Mesothelial cell of epicardium (in vitro differentiated cells): ENCODE measurements at places on chromosomes 1 and 21.

- no peaks in the 10 kb centered on the region for H3K4me1 ChIP-seq
- H3K4me3 ChIP-seq: no peak overlapping the region
- H3K27ac ChIP-seq: no peak overlapping the region
- H3K27me3 ChIP-seq: no peaks in the 10 kb centered on the region
Observed at GRCh38 chr1:234467821-234468220, 11.2 kb downstream of the TARBP1 start.

GRCh38 chr1:159835862-159836525, 9.3 kb downstream of the SLAMF8 start:
- DNase-seq: no peak
- no peak overlapping the region for H3K4me3 ChIP-seq
- H3K36me3 ChIP-seq: peaks cover 2% of the 10 kb centered on the region
- peaks cover 3% of the 10 kb centered on the region for H3K4me1 ChIP-seq
- no peak overlapping the region for H3K27ac ChIP-seq

DNA sequence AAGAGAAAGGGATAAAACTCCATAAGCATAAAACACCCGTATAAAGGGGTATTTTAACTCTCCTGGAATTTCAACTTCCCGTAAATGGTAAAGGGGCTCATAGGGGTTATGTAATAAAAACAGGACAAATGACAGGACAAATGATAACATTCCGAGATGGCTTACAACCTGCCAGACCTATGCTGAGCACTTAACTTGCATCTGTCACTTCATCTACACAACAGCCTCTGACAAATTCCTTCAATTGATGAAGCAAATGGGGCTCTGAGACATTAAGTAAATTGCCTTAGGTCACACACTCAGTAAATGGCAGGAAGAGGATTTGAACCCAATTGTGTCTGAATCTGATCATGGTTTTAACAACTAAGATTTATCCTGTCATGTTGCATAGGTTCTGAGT, 327.6 kb upstream of the SNX7 start:
- DNase-seq: no peak

GRCh38 chr1:10326251-10326650, 72.6 kb upstream of the PGD start:
- peaks cover 34% of the 10 kb centered on the region for H3K36me3 ChIP-seq
- peaks cover 10% of the 10 kb centered on the region for H3K4me1 ChIP-seq
- H3K27ac ChIP-seq: no peak overlapping the region

DNA sequence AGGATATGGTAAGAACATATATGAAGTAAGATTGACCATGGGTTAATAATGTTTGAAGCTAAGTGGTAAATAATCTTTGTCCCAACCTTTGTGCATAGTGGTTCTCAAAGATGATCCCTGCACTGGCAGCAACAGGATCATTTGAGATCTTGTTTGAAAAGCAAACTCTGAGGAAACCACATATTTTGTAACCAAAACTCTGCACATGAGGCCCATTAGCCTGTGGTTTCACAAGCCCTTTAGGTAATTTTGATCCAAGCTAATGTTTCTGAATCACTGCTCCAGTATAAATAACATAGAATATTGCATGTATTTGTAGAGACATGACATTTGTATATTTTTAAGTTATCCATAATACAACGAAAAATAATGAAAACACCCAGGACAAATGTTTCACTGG, 147.9 kb upstream of the RGS18 start:
- no peaks in the 10 kb centered on the region for H3K4me1 ChIP-seq
- peaks cover 2% of the 10 kb centered on the region for H3K27me3 ChIP-seq
- no peak overlapping the region for H3K27ac ChIP-seq
- DNase-seq: no peak
- no peaks in the 10 kb centered on the region for H3K36me3 ChIP-seq

DNA sequence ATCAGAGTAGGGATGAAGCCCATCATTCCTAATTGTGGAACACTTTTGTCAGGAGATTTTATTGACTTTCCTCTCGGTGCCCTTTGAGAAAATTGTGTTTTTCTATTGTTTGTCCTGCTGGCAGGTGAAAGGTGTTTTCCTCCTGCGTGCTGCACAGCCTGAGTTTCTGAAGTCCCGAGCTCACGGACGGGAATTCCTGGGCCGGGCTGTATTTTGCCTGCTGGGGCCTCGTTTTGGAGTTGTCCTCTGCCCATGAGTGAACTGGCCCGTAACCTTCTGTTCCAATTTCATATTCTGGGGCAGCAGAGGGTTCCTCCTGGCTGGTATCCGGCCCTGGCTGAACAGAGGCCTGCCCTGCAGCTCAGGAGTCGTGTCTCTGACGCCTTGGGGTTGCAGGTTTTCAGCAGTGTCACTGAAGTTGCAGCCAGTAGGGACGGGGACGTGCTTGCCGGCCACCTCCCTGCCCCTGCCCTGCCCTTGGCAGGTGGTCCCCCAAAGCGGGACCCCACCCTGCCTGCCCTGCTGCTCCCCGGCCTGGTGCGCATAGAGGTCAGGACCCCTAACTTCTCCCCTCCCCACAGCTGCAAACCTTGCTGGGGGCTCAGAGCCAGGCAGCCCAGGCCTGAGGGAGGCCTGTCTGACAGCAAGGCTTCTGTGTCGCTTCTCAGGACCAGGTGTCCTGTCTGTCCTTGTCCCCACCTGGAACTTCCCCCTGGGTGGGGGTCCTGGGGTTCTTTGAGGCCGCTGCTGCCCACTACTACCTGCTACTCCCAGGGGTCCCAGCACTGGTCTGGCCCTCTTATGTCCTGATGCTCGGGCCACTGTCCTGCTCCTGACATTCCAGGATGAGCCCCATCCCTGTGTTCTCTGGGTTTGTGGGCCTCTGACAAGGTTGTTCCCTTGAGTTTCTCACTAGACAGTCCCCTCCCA, 49.0 kb downstream of the SLX9 start:
- no peak overlapping the region for H3K4me3 ChIP-seq
- H3K4me1 ChIP-seq: peaks cover 8% of the 10 kb centered on the region
- no peak overlapping the region for H3K27ac ChIP-seq

DNA sequence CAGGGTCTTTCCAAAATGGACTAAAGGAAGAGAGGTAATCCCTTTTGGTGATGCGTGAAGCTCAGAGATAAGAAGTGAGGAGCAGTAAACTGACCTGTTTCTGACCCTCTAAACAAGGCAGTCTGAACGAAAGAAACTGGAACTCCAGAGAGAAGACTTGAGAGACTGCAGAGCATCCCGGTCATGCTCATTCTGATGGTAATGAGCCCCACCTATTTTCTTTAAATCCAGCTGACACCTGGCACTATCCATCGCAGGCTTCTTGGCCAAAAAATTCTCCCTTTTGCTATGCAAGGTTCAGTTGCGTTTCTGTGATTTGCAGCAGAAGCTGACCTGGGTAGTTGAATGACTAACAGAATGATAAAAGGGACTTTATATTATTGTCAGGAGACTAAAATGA, 105.9 kb upstream of the KCNK2 start:
- no peaks in the 10 kb centered on the region for H3K36me3 ChIP-seq
- H3K27ac ChIP-seq: no peak overlapping the region
- DNase-seq: no peak
- peaks cover 41% of the 10 kb centered on the region for H3K27me3 ChIP-seq
- no peak overlapping the region for H3K4me3 ChIP-seq

DNA sequence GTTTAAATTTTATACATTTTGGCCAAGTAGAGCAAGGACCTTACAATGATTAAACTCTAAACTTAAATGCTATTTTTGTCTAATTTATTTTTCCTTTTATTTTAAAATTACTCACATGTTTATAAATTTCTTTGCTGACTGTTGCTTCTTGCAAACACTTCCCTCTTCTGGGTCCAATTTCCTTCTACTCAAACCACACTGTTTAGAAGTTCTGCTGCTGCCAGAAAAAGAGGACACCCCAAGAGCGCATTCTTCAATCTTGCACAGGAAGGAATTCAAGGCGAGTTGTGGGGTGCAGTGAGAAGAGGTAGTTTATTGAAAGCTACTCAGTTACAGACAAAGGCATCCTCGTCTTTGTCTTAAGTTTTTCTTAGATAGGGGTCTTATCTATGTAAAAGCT, 88.5 kb upstream of the NEK7 start:
- H3K27ac ChIP-seq: peak overlapping the region; percentile 19
- H3K4me1 ChIP-seq: peaks cover 14% of the 10 kb centered on the region
- no peaks in the 10 kb centered on the region for H3K27me3 ChIP-seq
- DNase-seq: no peak
- no peaks in the 10 kb centered on the region for H3K36me3 ChIP-seq

GRCh38 chr1:4267381-4268261, 367.5 kb upstream of the C1orf174 start:
- no peaks in the 10 kb centered on the region for H3K4me1 ChIP-seq
- no peak overlapping the region for H3K27ac ChIP-seq
- no peaks in the 10 kb centered on the region for H3K36me3 ChIP-seq
- peaks cover 3% of the 10 kb centered on the region for H3K27me3 ChIP-seq
